Muscle of arm (tissue), 14 donors: ENCODE measurements at places on chromosomes 2 and 18. TPM values are rescaled to one million over a fixed set of nuclear protein-coding genes. Genes with fewer than 3 reads are reported as not detected.

The LYG1 gene
- polyA plus RNA-seq: 1.7 TPM

- DNase-seq: no peak
Measured at GRCh38 chr2:60079562-60079961, 473.9 kb downstream of the BCL11A start.

- DNase-seq: no peak
Measured at GRCh38 chr2:65379721-65380171, 52.7 kb downstream of the SPRED2 start.

DNA sequence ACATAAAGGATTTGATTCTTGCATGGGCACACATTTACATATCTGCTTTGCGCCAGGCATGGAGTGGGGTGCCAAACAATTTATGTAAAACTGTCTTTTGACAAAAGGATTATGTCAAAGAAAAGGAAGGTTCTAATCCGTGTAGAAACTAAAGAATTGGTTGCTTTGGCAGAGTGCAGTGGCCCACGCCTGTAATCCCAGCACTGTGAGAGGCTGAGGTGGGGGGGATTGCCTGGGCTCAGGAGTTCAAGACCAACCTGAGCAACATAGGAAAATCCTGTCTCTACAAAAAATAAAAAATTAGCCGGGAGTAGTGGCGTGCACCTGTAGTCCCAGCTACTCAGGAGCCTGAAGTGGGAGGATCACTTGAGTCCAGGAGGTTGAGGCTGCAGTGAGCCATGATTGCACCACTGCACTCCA is 1.1 kb upstream of the MTERF4 start:
- no peak for DNase-seq

- DNase-seq: no peak
Measured at GRCh38 chr2:7906431-7906830, 775.4 kb upstream of the ID2 start.

DNA sequence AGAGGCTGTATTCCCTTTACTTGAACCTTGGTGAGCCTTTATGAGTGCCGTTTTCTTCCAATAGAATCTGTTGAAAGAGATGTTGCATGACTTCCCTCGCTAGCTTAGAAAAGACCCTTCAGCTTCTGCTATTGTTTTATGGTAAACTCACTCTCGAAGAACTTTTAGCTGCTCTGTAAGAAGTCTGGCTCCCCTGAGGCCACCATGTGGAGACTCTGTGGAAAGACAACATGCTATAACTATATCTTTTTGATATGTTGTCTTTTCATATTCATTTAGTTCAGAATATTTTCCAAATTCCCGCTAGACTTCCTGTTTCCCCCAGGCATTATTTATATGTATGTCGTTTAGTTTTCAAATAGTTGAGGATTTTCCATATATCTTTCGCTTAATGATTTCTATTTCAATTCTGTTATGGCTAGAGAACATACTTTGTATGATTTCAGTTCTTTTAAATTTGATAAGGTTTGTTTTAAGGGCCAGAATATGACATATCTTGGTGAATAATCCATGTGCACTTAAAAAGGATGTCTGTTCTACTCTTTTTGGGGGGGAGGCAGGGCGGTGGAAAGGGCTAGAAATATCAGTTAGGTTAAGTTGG is 64.1 kb downstream of the PTPN4 start:
- peak; percentile 26 for DNase-seq

The RBMS1 gene
- polyA plus RNA-seq: 66.1 TPM
